ENCODE measurements at places on chromosomes 1 and 21.

DNA sequence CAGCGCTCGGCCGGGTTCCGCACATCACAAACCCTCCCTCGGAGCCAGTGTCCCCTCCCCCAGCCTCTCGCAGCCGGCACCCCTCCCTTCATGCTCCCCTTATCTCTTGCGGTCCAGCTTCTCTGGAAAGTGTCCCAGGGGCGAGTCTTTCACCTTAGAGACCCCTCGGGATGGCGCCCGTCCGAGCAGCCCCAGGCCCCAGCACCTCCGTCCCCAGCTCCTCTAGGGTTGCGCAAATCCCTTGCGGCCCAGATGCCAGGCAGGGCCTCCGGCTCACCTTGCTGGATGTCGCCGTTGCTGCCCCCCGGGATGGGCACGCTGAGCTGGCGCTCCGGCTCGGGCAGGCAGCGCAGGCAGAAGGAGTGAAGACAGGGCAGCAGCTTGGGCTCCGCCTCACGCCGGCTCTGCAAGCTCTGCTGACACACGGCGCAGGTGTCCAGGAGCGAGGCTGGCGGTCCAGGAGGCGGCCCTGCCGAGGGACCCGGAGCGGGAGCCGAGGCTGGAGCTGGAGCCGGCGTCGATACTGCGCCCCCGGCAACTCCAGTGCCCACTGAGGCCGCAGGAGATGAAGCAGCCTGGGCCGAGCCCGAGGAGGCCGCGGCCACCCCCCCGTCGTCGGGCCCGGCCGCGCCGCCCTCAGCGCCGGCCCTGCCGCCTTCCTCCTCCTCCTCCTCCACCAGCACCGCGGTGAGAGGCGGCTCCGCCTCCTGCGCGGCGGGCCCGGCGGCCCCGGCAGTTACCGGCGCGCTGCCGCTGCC, 550 bp downstream of the TRIM33 start:
- peak; percentile 40 for DNase-seq

GRCh38 chr21:42526379-42526727, 12.7 kb downstream of the SLC37A1 start:
- no peak for DNase-seq

DNA sequence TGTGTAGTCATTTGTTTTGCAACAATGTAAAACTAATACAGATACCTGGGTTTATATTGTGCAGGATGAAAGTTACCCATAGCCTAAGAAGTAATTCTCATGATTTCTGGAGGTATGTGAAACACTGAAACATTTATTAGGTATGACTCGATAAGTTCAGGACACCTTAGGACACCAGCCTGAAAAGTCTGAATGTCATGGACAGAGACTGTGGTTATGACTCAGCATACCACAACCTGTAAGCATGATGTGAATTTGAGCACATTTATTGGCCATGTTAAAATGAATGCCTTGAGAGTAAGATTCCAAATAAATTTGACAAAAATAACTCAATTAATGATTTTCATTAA, 1471.7 kb upstream of the B3GALT2 start:
- DNase-seq: no peak

- no peak for DNase-seq
Measured at GRCh38 chr21:30044447-30045064, 104.8 kb upstream of the GRIK1 start.

GRCh38 chr1:160081261-160081936, at the start of gene KCNJ9:
Gene KCNJ9, plus strand, starts transcription at chr1:160081538. Its CDS starts 2,493 bp downstream, at chr1:160084031.
- DNase-seq: no peak
